ENCODE measurements at places on chromosomes 12 and 14. TPM values are rescaled to one million over a fixed set of nuclear protein-coding genes. Genes with fewer than 3 reads are reported as not detected.
A peak's percentile ranks its signal among the peaks of the same experiment; 100 is the strongest.

Gene SERPINA5
- total RNA-seq: 0.49 TPM

DNA sequence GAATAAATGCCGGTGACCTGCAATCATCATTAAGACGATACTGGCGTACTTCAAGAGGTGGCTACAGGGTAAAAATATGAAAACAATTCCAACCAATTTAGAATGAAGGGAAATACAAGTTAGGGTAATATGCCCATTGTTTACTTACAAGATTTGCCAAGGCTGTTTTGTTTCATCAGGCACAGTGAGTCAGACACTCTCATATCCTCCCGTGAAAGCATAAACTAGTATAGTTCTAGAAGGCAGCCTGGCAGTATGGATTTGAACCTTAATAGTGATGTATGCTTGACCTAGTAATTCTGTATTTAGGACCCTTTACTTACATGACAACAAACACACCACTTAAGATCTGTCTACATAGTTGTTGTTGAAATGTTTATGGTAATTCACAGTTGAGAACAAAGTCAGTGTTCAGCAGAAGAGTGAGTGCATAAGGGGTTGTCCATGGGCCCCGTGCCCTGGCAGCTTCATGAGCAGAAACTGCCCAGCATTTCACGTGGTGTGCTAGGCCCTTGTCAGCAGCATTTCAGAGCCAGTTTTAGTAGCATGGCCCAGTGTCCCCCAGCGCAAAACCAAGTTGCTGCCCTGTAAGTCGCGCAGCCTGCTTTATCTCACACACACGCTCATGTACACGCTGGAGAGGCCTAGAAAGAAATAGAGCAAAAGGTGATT, 80.8 kb downstream of the EP400 start:
- DNase-seq: peak; percentile 54

GRCh38 chr14:23045419-23046357, 3.7 kb downstream of the PSMB11 start:
- DNase-seq: no peak

Gene TAS2R30
- total RNA-seq: 0.74 TPM

GRCh38 chr14:105337966-105338741, 23.6 kb downstream of the PACS2 start:
- no peak for DNase-seq

- DNase-seq: no peak
Observed at GRCh38 chr12:63498239-63498638, 170.1 kb downstream of the DPY19L2 start.

Gene MYBPC1
- total RNA-seq: not detected

Gene EML5
- 0.10 TPM for total RNA-seq

GRCh38 chr14:65731933-65732506, 319.5 kb downstream of the FUT8 start:
- no peak for DNase-seq

Gene PRIMA1
- total RNA-seq: 0.26 TPM

DNA sequence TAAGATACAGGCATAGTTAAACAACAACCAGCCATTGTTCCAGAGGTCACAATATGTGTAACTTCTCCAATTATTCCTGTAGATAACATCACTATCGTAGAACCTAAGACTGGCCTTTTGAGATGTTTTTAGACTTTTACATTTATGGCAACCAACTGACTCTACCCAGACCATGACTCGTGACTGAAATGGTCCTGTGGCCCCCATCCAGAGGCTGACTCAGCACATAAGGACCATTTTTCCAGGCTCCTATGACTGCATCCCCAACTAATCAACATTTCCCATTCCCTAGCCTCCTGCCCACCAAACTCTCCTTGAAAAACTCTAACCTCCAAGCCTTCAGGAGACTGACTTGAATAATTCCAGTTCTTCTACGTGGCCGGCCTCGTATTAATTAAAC, 52.6 kb upstream of the NID2 start:
- DNase-seq: no peak

- DNase-seq: no peak
Observed at GRCh38 chr12:124441443-124442194, 125.8 kb downstream of the NCOR2 start.

Gene GPR84
- not detected for total RNA-seq

- no peak for DNase-seq
Observed at GRCh38 chr14:91058042-91058581, 2.3 kb downstream of the RPS6KA5 start.

- DNase-seq: no peak
Observed at GRCh38 chr12:103827911-103828391, 13.1 kb downstream of the NT5DC3 start.

- DNase-seq: no peak
Observed at GRCh38 chr12:103138538-103138937, 181.1 kb downstream of the ASCL1 start.

GRCh38 chr14:51173863-51174262, 66.2 kb upstream of the TMX1 start:
- DNase-seq: no peak

DNA sequence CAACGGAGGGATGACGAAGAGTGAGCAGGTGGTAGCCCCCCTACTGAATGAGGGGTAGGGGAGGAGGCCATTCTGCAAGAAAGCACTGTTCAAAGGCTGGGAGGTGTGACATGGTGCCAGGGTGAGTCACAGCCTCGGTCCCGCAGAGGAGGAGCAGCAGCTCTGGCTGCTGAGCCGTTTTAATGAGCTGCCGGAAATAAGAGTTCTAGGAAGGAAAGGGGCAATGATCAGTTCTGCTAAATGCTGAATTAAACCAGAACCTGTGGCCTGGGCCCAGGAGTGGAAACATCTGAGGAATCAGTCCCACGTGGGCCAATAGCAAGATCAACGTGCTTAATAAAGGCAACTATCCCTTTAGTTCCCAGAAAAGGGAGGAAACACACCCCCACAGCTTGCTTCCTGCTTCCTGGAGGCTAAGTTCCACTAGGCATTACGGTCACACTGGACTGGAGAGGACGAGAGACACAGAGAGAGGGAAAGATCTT, 3.6 kb downstream of the ABCD4 start:
- DNase-seq: no peak

GRCh38 chr14:53538316-53538881, 385.3 kb upstream of the DDHD1 start:
- no peak for DNase-seq

- DNase-seq: no peak
Observed at GRCh38 chr12:116284396-116284795, 6.9 kb upstream of the MED13L start.

Gene SLC17A8
- not detected for total RNA-seq

DNA sequence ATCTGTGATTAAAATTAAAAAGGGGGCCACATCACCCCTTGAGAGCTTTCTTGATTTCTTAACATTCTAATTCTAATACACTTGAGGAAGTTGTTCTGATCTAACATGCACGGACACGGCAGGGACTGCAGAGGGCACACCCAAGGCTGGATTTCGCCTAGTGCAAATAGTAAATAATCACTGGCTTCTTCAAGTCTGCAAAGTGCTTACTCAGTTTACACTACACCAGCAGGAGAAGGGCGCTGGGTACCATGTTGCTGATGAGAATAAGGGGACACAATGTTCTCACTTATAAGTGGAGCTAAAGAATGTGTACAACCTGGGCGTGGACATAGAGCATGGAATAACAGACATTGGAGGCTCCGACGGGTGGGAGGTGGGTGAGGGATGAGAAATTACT, 34.2 kb downstream of the TBX5 start:
- no peak for DNase-seq

Gene HCFC2
- 8.5 TPM for total RNA-seq

DNA sequence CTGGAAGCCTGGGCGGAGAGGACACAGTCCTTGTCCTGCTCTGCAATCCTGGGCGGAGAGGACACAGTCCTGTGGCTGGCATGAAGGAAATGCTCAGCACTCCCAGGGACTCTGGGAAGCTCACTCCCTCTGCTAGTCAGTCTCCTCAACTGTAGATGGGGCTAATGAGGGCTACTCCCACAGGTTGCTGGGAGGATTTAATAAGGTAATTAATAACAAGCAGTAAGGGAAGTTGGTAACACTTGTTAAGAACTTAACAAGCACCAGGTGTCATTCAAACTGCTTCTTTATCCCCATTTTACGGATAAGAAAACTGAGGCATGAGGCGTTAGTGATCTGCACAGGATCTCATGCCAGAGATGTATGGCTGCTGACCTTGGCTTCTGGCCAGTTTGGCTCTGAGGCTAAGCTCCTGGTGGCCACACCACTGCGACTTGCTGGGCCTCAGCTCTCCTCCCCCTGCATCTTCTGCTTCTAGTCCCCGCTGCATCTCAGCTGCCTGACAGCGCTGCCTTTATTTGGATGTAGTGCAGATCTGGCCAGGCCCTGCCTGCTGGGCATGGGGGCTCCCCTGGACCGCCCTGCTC, 54.1 kb upstream of the BEGAIN start:
- DNase-seq: no peak

Gene GARIN6
- total RNA-seq: not detected

GRCh38 chr14:99035712-99036610, 236.0 kb downstream of the BCL11B start:
- DNase-seq: no peak

DNA sequence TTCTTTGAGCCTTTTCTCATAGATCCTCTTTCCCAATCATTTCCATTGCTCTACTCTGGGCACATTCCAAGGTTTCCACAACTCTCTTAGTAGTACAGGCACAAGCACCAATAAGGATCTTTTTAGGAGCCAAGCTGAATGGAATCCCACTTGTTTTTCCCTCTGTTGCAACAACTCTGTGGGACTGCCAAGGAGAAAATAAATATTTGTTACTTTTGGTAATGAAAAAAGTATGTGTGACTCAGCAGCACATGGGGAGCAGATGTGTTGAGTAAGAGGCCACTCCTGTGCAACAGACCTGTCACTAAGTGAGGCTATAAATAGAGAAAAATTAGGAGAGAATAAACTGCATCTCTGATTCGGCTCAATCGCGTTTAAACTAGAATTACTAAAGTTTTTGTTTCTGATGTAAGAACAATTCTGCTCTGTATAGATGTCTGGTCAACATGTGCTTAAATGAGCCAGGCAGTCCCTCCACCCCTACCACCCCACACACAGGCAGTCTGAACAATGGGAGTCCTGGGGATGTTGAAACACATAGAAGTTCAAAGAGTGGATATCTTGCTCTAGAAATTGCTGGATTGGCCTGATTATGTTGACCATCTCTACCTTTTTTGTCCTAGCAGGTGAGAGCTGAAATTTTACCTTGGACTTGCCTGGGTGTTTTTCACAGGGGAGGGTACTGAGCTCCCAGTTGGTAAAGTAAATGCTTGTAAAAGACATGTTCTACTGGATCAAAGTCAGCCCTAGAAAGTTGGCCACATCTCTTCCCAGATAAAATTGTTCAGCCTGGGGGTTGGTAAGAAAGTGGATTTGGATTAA, 244.3 kb upstream of the NOVA1 start:
- DNase-seq: peak; percentile 88

- DNase-seq: no peak
Observed at GRCh38 chr12:99567072-99567471, 80.5 kb upstream of the GARIN6 start.

Data from Panc1 (cell line).